ENCODE measurements at places on chromosomes 12 and 14.

GRCh38 chr12:94074980-94075629 lies 73.3 kb upstream of the PLXNC1 start:
- peak; percentile 93 for ATAC-seq

- ATAC-seq: peak; percentile 95
These were observed 17.0 kb downstream of the ANO6 start for GRCh38 chr12:45232756-45233372.

GRCh38 chr12:56928262-56928661 lies 5.9 kb downstream of the SDR9C7 start:
- ATAC-seq: no peak

- ATAC-seq: peak; percentile 25
These were observed 6.7 kb downstream of the CDKN1B start for GRCh38 chr12:12723681-12724420.

DNA sequence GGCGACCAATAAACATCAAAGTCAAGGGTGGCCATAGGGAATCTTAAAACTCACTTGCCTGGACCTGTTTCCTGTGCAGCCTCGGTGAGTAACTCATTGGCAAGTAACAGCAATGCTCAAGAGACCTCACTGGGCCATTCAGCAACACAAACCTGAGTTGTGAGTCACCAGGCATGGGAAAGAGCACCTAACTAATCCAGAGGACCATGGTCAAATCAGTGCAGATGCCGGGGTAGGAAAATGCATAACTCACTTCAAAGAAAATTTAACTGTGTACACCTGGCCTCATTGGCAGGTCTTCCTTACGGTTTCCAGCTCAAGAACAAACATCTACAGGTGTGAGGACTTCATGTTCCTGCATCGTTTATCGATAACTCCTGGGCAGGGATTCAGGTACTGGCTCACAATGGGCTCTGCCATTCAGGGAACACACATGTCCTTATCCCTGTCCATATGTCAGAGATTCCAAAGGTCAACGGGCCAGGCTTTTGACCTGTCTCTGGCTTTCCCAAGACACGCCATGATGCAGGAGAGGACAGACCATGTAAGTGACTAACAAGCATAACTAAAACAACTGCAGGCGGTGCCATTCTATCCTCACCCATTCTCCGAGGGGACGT lies 211.8 kb downstream of the ANO2 start:
- ATAC-seq: peak; percentile 99

GRCh38 chr14:54680651-54681050 lies 113.7 kb downstream of the SAMD4A start:
- no peak for ATAC-seq

DNA sequence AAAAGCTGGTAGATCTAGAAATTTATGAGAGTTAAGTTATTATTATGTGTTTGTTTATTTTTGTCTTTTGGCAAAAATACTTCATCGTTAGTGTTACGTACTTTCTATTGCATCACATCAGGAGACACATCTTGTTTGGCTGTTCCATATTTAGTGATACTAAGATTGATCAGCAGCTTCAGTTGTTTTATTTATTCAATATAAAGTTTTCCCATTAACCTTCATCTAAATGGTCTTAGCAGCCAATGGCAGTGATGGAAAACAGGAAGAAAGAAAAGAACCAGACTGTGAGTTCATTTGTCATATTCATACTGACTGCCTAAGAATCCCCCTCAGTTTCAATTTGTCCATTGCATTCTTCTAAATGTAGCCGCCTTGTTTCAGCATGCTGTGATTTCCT lies 122.3 kb downstream of the METTL25 start:
- no peak for ATAC-seq

DNA sequence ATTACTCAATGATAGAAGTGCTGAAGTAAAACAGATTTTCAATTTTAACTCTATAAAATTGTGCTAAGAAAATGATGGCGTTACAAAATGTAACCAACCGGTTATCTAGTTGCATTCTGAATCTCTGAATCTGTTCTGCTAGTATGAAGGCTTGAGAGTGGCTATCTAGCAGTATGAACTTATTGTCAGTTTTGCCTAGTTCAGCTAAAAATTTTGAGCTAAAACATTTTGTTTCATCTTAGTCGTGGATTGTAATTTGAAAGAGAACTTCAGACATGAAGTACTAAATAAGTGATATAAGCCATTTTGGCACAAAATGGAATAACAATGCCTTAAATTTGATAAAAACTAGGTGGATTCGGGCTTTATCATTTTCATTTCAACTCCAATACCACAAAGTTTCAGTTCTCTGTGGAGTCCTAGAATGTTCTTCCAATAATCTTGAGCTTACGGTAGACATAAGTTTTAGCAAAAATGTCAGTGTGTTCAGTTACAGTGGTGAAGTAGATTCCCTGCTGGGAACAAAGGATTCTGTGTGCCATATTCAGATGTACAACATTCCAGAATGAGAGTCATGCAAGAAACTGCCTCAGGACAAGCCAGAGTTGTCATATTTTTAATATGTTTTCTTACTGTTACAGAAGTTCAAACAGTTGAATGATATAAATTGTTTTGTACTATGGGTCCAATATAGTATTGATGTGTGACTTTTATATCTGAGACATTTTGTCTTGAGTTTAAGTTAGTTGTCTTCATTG lies 28.1 kb downstream of the ATP6V1D start:
- ATAC-seq: no peak

- no peak for ATAC-seq
These were observed 116.2 kb downstream of the PRMT8 start for GRCh38 chr12:3607039-3607720.

GRCh38 chr14:91606851-91607250 lies 96.7 kb upstream of the PPP4R3A start:
- no peak for ATAC-seq

DNA sequence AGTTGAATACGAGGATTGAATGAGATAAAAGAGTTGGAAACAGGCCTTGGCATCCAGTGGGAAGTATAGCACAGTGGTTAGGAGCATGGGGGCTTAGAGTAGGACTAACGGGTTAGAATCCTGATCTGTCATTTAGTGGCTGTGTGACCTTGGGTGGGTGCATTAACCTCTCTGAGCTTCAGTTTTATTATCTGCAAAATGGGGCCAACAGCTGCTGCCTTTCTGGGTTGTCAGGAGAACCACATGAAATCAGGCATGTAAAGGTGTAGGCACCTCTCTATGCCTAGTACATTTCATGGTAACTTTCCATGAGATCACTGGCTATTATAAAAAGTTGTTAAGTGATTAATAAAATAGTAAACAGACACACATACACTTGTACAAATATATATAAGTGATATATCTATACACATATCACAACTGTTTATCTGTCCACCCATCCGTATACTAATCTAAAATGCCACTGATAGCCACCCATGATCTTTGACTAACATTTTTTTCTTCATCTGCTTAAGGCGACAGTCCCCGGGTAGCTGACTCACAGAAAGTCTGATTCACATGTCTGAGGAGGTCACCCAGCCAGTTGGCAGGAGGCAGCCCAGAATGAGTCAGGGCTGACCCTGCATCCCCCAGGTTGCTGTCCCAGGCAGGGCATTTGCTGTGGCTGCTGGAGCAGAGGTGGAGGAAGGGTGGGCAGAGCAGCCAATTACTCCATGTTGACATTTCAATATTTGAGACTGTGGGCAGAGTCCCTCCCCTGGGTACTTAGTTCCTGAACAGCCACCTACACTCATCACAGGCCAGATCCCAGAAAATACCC lies 125.6 kb upstream of the NOS1 start:
- ATAC-seq: no peak

- no peak for ATAC-seq
These were observed 12.7 kb downstream of the PPP2R5C start for GRCh38 chr14:101774006-101774795.

GRCh38 chr14:99715266-99716000 lies 31.3 kb downstream of the CYP46A1 start:
- ATAC-seq: no peak

- ATAC-seq: peak; percentile 62
These were observed 48.8 kb upstream of the VRK1 start for GRCh38 chr14:96748362-96748761.

DNA sequence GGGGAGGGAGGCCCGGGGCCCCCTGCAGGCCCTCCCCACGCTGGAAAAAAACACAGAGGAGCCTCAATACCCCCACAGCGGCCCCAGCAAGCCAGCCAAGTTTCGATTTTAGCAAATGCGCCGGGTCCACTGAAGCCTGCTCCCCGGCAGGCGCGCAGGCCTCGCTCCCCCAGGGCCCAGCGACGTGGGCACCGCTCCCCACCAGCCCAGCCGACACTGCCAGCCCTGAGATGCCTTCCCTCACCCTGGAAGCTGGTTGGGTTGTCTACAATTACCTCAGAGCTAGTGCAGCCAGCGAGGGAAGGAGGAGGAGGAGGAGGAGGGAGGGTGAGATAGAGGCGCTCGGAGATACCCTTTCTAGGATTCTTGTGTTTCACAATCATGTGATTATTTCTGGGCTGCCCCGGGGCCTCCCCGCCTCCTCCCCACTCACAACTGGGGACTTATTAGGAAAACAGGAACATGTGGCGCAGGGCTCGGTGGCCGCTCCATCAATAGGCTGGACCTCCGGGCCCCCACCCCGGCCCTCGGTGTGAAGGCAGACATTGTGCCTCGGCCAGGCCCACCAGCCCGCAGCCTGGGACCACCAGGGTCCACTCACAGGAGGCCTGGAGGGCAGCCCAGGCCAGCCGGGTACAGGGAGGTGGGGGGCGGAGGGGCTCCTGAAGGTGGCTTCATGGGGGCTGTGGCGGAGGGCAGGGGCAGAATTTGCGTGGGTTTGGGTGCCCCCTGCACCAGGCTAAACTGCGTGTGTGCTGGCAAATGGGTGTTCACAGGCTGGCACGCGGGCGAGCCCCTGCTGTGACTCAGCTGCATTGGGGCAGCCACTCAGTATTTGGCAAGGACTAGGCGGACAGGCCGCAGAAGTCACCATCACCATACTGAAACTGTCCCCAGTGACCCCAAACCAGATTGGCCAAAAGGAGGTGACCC lies 109.9 kb downstream of the NCOR2 start:
- peak; percentile 3 for ATAC-seq

GRCh38 chr12:113413488-113413939 lies 8.7 kb upstream of the SDSL start:
- ATAC-seq: peak; percentile 19

GRCh38 chr12:124752437-124753227 lies 111.0 kb downstream of the SCARB1 start:
- no peak for ATAC-seq

GRCh38 chr14:76386944-76387782 lies 11.2 kb downstream of the ESRRB start:
- ATAC-seq: peak; percentile 94

DNA sequence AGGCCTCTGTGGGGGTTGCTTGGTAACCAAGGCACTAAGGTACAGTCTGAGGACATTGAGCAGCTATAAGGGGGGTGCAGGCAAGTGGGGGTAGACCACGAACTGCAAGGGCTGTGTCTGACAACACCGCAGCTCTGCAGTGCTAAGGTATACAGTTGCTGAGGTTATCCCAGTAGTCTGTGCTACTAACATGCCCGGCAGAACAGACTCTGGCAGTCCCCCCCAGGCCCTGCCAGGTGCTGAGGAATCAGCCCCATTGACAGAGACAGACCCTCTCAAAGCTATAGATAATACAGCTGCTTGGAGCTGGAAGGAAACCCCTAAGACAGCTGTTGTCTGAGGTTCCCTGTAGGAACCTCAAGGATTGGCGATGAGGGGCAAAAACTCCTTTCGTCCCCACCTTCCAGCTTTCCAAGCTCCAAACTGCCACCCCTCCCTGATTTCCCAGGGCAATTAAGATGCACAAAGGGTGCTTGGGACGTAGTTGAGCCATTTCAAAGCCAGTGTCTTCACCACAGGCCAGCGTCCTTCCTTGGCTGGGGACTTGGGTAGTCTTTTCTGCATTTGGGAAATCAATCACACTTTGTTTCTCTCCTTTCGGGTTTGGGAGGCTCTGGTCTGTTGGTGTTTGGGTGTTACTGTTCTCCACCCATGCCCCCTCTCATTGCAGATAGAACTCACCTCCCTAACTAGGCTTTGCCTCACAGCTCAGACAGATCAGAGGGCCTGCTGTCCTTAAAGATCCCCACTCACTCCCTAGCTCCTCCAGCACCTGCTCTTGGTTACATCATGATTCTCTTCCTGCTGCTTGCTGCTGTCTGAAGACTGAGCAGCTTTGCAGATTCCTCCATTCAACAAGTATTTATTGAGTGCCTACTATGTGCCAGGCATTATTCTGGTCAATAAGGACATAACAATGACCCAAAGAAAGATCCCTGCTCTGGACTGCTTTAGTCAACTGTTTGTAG lies 2.0 kb upstream of the MYH7 start:
- ATAC-seq: no peak
